Sciatic nerve (tissue), 2 donors: ENCODE measurements at places on chromosomes 7 and 10. TPM values are rescaled to one million over a fixed set of nuclear protein-coding genes. Genes with fewer than 3 reads are reported as not detected.

DNA sequence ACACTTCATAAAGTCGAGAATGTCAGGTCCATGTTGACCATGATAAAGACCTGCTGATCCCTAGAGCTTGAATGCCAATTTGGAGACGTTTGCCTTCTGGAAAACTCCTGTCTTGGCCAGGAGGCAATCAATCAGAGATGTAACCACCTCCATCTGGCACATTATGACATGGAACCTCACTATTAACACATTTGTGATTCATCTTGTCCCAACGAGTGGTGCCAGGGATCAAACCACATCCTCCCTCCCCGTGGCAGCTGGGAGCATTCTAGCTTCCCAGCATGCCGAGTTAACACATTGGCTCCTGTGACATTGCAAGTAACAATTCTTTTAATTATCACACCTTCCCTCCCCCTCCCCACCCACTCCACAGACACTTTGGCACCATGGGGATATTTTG lies 84.0 kb upstream of the PPP1R17 start:
- DNase-seq = no peak

GRCh38 chr10:98384531-98385133 lies 30.4 kb downstream of the PYROXD2 start:
- no peak for DNase-seq

Gene EBF3
- total RNA-seq = 38.9 TPM

DNA sequence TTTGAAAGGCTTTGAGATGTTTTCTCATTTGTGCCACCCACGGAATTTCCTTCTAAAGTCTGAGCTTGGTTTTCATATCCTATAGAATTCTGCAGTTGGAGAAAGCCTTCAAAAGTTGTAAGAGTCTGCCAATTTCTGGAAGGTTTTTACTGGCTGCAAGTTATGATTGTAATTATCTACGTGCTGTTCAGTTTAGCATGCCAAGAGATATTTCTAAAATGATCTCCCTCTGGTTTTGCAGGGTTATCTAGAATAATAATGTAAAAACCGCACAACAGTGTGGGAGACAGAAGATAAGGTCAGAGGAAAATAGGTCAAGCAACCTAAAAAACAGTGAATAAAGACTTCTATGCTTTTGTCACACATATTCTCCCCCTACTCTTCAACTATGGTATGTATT lies 69.3 kb downstream of the MTERF1 start:
- DNase-seq = no peak

Gene CDHR1
- 2.0 TPM for total RNA-seq

Gene NEUROG3
- total RNA-seq = not detected

DNA sequence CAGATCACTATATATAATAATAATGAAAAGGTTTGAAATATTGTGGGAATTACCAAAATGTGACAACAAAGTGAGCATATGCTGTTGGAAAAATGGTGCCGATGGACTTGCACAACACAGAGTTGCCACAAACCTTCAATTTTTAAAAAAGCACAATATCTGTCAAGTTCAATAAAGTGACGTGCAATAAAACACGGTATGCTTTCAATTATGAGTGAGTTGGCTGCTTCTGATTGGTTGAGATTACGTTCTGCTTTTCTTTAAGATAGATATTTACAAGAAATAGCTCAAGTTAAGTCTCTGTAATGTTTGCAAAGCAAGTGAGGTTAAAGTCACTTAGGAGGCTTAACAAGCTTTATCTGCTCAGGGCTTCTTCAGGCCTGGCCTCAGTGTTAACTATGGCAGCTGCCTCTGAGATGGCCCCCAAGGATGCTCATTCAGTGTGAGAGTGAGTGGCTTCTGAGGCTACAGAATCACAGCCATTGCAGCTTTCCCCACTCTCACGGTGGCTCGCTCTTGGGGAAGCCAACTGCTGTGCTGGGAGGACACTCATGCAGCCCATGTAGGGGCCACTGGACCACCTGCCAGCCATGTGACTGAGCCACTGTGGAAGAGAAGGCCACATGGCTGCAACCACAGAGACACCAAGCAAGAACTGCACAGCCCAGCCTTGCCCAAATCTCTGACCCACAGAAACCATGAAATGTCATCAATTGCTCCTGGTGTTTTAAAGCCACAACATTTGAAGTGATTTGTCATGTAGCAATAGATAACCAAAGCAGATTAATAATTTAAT lies 78.3 kb upstream of the TMEM72 start:
- no peak for DNase-seq

DNA sequence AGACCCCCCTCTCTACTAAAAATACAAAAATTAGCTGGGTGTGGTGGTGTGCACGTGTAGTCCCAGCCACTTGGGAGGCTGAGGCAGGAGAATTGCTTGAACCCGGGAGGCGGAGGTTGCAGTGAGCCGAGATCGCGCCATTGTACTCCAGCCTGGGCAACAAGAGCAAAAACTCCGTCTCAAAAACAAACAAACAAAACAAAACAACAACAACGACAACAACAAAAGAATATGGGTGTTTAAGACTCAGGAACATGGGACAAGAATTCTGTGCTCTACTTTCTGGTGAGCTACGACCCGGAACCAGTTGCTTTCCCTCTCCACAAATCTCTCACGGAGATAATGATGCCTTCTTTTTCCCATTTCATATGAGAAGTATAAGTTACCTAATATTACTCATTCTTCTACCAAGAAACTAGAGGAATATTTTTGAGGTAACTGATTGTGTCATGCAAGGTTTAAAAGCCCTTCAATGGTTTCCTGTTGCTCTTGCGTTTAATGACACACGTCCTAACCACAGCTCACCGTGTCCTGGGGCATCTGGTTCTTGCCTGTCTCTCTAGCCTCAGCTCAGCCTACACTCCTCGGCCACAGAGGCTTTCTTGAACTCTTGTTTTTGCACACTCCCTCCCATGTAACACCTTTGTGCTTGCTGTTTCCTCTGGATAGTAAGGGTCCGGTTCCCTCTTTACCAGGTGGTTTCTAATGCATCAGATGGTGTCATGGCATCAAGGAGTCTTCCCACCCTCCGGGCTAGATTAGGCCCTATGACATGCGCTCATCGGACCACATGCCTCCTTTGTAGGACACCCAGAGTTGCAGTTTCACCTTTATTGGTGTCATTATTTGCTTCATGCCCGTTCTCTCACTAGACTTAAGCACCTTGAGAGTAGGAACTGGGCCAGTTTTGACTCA lies 67.5 kb downstream of the PFKFB3 start:
- DNase-seq = no peak

GRCh38 chr10:101894742-101895141 lies 51.1 kb upstream of the KCNIP2 start:
- DNase-seq = no peak

DNA sequence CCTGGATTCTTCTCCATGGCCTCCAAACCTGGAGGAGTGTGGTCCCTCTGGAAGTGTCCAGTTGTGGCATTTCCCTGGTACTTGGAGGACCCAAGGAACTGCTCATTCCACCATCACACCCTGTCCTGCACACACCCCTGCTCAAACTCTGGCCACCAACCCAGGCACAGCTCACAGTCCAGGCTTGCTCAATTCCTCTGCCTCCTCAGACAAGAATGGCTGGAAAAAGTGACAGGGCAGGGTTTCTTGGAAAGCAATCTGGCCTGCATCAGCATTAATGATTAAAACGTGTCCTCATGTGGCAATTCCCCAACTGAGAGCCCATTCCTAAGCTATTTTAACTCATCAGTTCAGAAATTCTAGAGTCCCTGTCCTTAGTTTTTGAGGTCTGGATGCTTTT lies 17.2 kb upstream of the TPST1 start:
- peak; percentile 63 for DNase-seq

- no peak for DNase-seq
Measured at GRCh38 chr7:85186083-85186520, 754 bp downstream of the SEMA3D start.

GRCh38 chr10:48667960-48668590 lies 16.6 kb upstream of the WDFY4 start:
- DNase-seq = no peak
